Activated T-cell treated with anti-CD3 and anti-CD28 coated beads, Interleukin-2, amount 50 U/mL, for 48 hours (primary cell): ENCODE measurements at places on chromosomes 7 and 10.

- DNase-seq = no peak
These were observed 75.5 kb downstream of the ARHGAP22 start for GRCh38 chr10:48529331-48529730.

DNA sequence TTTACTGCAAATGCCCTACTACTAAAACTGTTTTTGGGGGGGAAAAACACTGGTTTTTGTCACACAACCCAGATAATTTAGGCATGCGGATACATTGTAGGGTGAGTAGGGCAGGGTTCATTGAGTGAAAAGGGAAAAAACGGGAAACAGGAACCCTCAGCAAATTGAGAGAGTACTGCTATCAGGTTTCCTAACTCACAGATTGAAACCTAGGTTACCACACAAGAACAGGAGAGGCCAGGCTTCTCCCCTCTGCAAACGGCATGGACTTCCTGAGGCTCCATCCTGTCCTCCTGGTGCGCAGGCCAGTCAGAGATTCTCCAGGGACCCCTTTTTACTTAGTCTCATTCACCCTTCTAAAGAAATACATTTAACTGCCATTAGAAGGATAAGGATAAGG is 30.6 kb downstream of the AVL9 start:
- no peak for DNase-seq

DNA sequence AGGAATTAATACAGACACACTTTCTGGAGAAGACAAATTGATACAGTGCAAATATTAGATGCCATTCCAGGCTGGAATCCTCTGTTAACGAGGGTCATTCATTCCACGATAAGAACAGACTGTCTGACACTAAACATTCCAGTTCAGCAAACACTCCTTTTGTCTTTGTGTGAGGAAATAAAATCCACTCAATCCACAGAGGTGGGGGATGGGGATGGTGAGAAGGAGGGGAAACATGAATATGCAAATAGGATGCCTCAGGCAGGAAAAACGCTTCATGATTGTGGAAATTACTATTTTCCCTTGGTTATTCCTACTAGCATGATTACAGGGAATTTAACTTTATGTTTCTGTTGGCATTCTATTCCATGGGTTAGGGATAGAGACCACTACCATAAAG is 196.9 kb upstream of the CDCA7L start:
- no peak for DNase-seq

DNA sequence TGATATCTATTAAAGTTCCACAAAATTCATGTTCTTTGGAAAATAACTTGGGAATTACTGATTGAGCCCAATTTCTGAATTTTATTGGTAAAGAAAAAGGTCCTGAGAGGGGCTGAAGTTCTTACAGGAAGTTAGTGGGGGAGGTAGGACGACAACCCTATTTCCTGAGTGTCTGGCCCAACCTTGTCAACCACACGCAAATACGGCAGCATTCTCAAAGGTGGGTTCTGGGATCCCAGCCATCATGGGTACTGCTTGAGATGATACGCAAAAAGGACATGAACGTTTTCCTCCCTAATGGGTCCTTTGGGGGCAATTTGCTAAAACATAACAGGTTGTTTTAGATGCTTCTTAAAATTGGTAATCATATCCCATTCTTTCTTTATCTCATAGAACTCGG is 2.7 kb upstream of the PDCD4 start:
- no peak for DNase-seq

DNA sequence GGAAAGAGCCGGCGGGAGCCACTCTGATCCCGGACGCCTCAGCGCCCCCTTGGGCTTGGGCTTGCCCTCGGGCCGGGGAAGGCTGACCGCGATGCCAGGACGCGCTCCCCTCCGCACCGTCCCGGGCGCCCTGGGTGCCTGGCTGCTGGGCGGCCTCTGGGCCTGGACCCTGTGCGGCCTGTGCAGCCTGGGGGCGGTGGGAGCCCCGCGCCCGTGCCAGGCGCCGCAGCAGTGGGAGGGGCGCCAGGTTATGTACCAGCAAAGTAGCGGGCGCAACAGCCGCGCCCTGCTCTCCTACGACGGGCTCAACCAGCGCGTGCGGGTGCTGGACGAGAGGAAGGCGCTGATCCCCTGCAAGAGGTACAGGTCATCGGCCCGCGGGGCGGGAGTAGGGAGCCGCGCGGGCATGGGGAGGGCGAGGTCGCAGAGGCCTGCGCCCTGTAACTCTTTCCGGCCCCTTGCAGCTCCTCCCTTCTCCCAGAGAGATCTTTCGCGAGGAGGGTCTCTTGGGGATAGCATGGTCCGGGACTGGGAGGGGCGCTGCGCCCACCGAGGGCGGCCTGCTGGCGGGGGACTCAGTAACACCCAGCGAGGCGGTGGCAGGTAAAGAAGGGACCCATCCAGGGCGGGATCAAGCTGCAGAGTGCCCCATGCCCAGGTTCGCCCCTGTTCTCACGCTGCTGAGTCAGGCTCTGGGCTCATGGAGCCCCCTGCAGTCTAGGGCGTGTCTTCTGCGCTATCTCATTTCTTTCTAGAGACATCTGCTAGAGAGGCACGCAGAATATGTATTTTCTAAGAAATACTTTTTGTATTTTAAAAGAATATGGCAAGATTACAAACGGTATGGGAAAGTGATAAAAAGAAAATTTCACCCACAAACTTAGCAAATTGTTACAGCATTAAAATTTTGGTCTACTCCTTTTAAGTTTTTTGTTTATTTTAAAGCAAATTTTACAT is 687 bp downstream of the EPDR1 start:
- DNase-seq = peak; percentile 43

DNA sequence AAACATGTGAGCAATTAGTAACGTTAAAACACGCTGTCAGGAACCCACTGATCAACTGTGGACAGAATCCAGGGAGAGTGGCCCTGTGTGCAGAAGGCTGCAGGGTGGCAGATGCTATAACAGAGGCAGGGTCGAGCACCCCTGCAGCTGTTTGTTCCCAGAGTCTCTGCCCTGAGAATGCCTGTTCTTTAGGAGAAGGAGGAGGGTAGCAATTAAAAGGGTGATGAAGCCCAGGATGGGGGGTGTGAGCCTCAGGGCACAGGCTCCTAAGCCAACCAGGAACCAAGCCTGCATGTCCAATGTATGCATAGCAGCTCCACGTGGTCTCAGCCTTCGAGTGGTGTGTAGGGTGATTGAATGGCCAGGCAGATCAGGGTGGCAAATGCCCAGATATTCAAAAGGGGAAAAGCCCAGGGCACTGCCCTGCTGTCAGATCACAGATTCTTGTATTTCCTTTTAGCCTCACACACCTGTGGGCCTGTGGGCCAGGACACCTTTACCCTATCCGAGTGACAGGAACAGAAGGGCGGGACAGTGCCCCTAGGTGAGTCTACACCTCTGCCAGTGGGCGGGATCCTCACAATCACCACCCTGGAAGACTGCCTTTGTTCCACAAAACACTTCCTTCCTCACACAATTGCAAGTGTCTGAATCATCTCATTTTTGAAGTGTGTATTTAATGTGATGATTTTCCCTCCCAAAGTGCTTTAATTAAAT is 7.3 kb downstream of the WDFY4 start:
- DNase-seq = no peak

- no peak for DNase-seq
These were observed 125.7 kb upstream of the MTPN start for GRCh38 chr7:136102881-136103280.

- DNase-seq = no peak
These were observed 57.4 kb downstream of the SMURF1 start for GRCh38 chr7:99086532-99086931.

- no peak for DNase-seq
These were observed 43.7 kb upstream of the CFAP46 start for GRCh38 chr10:132986076-132986475.

DNA sequence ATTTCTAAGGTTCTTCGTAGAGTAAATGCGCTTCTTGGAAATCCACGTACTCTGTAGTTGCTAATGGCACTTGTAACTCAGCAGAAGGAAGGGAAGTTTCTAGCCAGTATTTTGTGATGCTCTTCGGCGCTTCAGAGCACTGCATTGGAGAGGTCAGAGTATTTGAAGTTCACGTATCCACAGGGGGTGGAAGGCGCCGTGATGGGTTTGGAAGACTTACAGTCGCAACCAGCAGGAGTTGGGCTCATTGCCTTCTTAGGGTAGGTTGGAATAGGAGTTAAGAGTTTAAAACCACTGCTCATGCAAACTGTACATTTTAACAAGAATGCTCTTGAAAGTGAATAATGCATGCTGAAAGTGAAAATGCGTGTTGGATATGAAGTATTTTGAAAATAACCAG is 49.1 kb downstream of the SHH start:
- DNase-seq = no peak

GRCh38 chr7:25613912-25614311 is 385.6 kb upstream of the NPVF start:
- DNase-seq = peak; percentile 22

GRCh38 chr7:31437250-31437865 is 76.5 kb upstream of the ITPRID1 start:
- DNase-seq = no peak

DNA sequence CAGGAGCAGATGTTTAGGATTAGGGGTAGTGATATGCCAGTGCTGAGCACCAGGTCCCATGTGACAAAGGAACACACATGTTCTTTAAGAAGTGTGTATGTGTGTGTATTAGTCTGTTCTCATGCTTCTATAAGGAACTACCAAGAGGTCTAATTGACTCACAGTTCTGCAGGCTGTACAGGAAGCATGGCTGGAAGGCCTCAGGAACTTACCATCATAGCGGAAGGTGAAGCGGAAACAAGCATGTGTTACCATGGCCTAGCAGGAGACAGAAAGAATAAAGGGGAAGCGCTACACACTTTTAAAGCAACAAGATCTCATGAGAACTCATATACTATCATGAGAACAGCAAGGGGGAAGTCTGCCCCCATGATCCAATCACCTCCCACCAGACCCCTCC is 22.8 kb upstream of the PDZD8 start:
- DNase-seq = no peak

GRCh38 chr7:92633211-92633906 is 43.2 kb upstream of the FAM133B start:
- DNase-seq = no peak

DNA sequence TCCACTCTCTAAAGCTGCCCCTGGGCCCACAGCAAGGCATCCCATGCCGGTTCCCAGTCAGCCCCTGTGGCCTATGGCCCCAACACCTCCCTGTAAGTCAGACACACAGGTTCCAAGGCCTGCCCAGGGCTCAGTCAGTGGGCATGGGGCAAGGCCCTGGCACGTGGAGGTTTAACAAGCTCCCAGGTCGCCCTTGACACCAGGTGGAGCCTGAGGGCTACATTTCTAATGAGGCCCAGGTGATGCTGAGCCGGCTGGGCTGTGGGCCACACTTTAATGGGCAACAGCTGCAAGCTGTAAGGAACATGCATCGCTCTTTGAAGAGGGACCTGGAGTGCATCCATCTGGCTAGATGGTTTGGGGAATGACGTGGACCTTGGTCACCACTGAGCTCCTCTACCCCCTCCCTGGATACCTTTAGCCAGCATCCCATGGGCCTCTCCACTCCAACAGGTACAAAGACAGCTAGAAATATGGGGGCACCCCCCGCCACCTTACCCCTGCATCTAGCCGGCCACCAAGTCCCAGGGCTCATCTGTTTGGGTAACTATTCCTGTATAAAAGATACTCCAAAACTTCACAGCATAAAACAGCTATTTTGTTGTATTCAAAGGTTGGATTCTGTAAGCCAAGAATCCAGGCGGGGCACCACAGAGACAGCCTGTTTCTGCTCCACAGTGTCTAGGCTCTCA is 122.5 kb downstream of the OAT start:
- no peak for DNase-seq

DNA sequence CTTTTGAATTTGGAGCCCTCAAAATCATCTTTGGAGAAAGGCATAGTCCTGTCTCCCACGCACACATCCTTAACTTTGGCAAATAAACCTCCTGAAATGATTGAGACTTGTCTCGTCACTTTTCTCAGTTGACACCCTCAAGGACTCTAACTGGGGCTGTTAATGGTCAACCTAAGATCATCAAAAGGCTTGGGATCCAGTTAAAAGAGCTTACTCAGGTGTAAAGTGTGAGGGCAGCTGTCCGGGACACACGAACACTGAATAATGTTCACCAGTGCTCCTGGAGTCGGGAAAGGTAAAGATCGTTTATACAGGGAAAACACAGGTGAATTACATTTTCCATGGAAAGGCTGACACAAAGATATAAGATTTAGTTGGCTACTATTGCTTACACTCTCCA is 84.7 kb downstream of the PAXIP1 start:
- no peak for DNase-seq

GRCh38 chr10:76041551-76041950 is 610.1 kb downstream of the LRMDA start:
- DNase-seq = no peak

GRCh38 chr10:27457966-27458365 is 46.1 kb upstream of the RAB18 start:
- no peak for DNase-seq

DNA sequence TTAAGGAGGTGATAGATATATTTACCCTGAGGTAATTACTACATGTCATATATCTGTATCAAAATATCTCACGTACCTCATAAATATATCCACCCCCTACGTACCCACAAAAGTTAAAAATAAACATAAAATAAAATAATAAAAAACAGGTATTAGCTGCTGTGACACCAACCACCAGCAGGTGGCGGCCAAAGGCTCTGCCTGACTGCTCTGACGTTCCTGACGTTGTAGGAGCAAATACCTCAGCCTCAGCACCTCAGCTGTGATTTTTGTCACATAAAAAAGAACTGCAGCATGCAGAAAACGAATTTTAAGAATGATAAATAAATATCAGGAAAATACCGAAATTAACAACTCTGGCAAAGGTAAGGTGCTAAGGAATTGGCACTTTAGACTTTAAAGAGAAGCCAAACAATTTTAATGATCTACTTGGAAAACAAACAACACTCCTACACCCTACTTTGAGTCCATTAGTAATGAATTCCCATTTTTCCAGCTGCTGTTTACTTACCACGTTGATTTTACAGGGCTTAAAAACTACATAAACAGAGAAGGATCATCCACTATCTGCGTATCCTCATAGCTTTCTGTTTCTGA is 125.4 kb upstream of the TARP start:
- DNase-seq = peak; percentile 49

GRCh38 chr7:77699056-77699455 is 2.8 kb downstream of the RSBN1L start:
- DNase-seq = no peak

DNA sequence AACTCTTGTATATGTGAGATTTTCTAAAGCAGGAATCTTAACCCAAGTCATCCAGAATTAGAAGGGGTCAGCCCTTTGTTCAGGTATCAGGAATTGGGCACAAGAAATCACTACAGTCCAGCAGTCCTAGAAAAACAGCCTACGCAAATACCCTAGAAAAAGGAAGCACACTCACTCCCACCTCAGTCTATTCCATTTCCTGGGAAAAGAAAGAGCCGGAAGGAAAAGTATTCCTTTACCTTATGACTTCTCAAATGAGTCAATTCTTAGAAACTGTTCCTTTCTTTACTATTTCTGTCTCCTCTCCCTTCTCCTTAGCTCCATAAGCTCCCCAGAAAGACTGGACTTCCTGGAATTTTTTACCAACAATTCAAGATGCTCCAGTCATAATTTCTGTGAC is 62.7 kb downstream of the DNAJC12 start:
- DNase-seq = no peak

- no peak for DNase-seq
These were observed 65.0 kb upstream of the EN2 start for GRCh38 chr7:155392726-155393570.
